Activated T-helper 1 cell treated with anti-CD3 and anti-CD28 coated beads, Interleukin-12 subunit alpha, Interleukin-12 subunit beta, Interleukin-2, Interleukin-4 antibody, amounts not matched to agents 30 ng/mL and 10 ng/mL and 1 ng/mL, durations not matched to agents 14 hours and 24 hours and 36 hours (primary cell): ENCODE measurements at places on chromosomes 5 and 9. TPM values are rescaled to one million over a fixed set of nuclear protein-coding genes. Genes with fewer than 3 reads are reported as not detected.
A peak's percentile ranks its signal among the peaks of the same experiment; 100 is the strongest.

SPATA31A3 gene
- total RNA-seq = not detected in 2 replicates

SLC25A2 gene
- 0.20 and 0.57 TPM in 2 replicates for total RNA-seq

GDNF gene
- 0.36 and 0.44 TPM in 2 replicates for total RNA-seq

SPDL1 gene
- 34.1 and 41.0 TPM in 2 replicates for total RNA-seq

NAIP gene
- total RNA-seq = 7.8 and 8.2 TPM in 2 replicates

PROB1 gene
- 9.1 and 9.3 TPM in 2 replicates for total RNA-seq

FLT4 gene
- 0.86 and 1.8 TPM in 2 replicates for total RNA-seq

ANKRD34B gene
- not detected in 2 replicates for total RNA-seq

UBTD2 gene
- total RNA-seq = 5.0 and 6.1 TPM in 2 replicates

FOXD1 gene
- total RNA-seq = 0.13 and 0.15 TPM in 2 replicates

DNA sequence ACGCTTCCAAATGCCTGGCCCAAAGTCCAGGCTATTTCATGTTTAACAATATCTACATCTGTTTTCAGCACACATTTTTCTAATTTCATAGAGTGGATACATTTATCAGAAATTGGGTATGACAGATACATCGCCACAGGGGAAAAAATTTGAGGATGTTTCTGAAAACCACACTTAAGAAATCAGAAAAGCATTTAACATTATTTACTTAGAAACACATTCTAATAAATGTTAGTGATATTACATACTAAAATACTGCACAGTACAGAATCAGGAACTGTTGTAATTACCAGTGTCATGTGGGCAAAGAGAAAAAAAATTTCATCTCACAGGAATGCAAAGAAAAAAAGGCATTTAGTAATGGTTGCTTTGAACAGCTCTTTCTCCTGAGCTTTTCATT lies 310.5 kb upstream of the KIF2A start:
- H3K27ac ChIP-seq = no peak overlapping the region
- no peaks in the 10 kb centered on the region for H3K27me3 ChIP-seq
- no peak overlapping the region for H3K4me3 ChIP-seq
- DNase-seq = no peak
- no peaks in the 10 kb centered on the region for H3K36me3 ChIP-seq
- H3K4me1 ChIP-seq = no peaks in the 10 kb centered on the region

DNA sequence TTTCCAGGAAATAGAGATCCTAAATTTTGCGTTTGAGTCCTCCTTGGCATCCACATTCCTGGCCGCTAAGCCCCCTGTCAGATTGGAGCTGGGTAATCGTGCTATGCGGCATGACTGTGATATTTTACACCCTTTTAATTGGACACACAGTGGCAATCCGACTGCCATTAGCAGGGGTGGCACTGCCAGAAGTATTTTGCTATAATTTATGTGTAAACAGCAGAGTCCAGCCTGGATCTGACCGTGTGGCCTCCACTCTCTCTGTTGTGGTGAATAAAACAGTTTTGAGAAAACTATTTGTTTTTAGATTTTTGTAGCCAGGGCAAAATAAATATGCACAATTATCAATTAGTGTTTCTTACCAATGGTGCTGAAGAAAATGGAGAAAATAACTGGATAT lies 281.0 kb upstream of the IRX2 start:
- no peaks in the 10 kb centered on the region for H3K27me3 ChIP-seq
- no peaks in the 10 kb centered on the region for H3K4me1 ChIP-seq
- no peaks in the 10 kb centered on the region for H3K36me3 ChIP-seq
- no peak overlapping the region for H3K27ac ChIP-seq

GRCh38 chr9:95341293-95341962 lies 23.9 kb upstream of the FANCC start:
- H3K4me1 ChIP-seq = peaks cover 11% of the 10 kb centered on the region
- H3K4me3 ChIP-seq = no peak overlapping the region
- no peaks in the 10 kb centered on the region for H3K27me3 ChIP-seq
- H3K27ac ChIP-seq = no peak overlapping the region
- H3K36me3 ChIP-seq = no peaks in the 10 kb centered on the region

GRCh38 chr9:135994501-135995192 lies 33.5 kb upstream of the UBAC1 start:
- no peaks in the 10 kb centered on the region for H3K36me3 ChIP-seq
- H3K27ac ChIP-seq = no peak overlapping the region
- DNase-seq = no peak
- no peak overlapping the region for H3K4me3 ChIP-seq
- no peaks in the 10 kb centered on the region for H3K27me3 ChIP-seq
- H3K4me1 ChIP-seq = no peaks in the 10 kb centered on the region

DNA sequence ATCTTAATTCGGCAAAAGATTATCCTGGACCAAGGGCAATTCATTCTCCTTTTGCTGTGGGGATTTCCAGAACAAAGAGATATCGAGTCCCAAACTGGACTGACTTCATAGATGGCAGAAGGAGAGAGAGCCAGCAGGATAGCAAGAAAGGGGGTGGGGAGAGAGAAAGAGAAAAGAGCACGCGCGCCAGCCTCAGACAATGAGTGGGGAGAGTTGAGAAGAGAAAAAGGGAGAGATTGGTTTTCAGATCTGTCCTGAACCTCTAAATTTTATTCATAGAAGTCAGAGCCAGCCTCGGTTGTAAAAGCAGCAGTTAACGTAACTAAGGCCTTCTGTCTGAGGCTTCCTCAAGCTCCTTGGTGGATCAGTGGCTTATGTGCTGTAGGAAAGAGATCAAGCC lies 55.3 kb upstream of the ALDH1B1 start:
- H3K4me3 ChIP-seq = no peak overlapping the region
- DNase-seq = no peak
- H3K27ac ChIP-seq = no peak overlapping the region
- H3K4me1 ChIP-seq = peaks cover 6% of the 10 kb centered on the region
- no peaks in the 10 kb centered on the region for H3K36me3 ChIP-seq

DNA sequence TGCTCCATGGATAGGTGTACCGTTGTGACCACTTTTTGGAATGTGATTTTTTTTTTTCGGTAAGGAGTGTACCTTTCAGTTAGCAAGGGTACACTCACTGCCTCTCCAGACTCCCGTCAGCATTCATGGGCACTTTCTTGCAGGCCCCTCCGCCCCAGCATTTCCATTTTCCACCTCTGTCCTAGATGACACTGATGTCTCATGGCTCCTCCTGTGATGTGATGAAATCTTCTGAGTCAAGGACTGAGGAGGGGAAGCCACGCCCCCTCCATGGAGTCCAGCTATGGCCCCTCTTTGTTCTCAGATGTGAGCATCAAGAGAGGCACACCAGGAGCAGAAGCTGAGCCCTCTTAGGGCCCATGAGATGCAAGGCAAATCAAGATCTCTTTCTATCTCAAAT lies 61.8 kb downstream of the CTSL start:
- no peaks in the 10 kb centered on the region for H3K36me3 ChIP-seq
- no peak overlapping the region for H3K27ac ChIP-seq
- no peak overlapping the region for H3K4me3 ChIP-seq
- no peaks in the 10 kb centered on the region for H3K27me3 ChIP-seq
- H3K4me1 ChIP-seq = peaks cover 7% of the 10 kb centered on the region
- no peak for DNase-seq

- H3K27ac ChIP-seq = no peak overlapping the region
- no peak overlapping the region for H3K4me3 ChIP-seq
- H3K4me1 ChIP-seq = peaks cover 6% of the 10 kb centered on the region
- H3K27me3 ChIP-seq = peaks cover 27% of the 10 kb centered on the region
- no peak for DNase-seq
Observed at GRCh38 chr5:96616801-96617200, 45.4 kb upstream of the CAST start.

- no peak for DNase-seq
- H3K27me3 ChIP-seq = peaks cover 19% of the 10 kb centered on the region
- H3K4me3 ChIP-seq = no peak overlapping the region
- peaks cover 11% of the 10 kb centered on the region for H3K4me1 ChIP-seq
- H3K36me3 ChIP-seq = no peaks in the 10 kb centered on the region
Observed at GRCh38 chr5:170389550-170389892, 354 bp upstream of the KCNMB1 start.

- H3K36me3 ChIP-seq = no peaks in the 10 kb centered on the region
- no peak for DNase-seq
- no peaks in the 10 kb centered on the region for H3K27me3 ChIP-seq
- no peaks in the 10 kb centered on the region for H3K4me1 ChIP-seq
- no peak overlapping the region for H3K27ac ChIP-seq
- H3K4me3 ChIP-seq = no peak overlapping the region
Observed at GRCh38 chr9:111502506-111502905, 18.3 kb upstream of the ECPAS start.

DNA sequence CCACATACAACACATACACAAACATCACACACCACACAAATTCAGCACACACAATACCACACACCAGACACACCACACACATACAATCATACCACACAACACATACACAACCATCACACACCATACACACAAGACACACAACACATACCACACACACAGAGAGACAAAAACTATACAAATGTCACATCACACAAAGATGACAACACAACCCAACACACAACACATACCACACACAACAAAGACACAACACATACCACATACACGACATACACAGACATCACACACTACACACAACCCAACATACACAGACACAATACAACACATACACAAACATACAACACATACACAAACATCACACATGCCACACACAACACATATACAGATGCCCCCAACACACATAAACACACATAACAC lies 44.8 kb downstream of the ROR2 start:
- no peak for DNase-seq
- H3K4me3 ChIP-seq = no peak overlapping the region
- no peaks in the 10 kb centered on the region for H3K36me3 ChIP-seq
- H3K4me1 ChIP-seq = peaks cover 48% of the 10 kb centered on the region
- no peak overlapping the region for H3K27ac ChIP-seq

DNA sequence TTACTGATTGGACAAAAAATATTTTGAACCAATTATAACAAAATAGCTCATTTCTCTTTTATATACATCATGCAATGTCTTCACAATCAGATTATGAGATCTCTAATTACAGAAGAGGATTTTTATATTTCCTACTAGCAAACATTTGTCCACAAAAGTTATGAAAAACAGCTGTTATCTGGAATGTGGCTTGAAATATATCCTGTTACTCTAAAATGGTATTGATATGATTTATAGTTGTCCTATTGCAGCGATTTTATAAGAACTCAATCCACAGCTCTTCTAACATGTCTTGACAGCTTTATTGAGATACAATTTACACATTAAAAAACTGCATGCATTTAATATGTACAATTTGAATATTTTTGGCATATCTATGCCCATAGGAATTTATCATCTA lies 779.9 kb upstream of the ACO1 start:
- H3K4me3 ChIP-seq = no peak overlapping the region
- H3K36me3 ChIP-seq = no peaks in the 10 kb centered on the region
- no peak overlapping the region for H3K27ac ChIP-seq
- H3K4me1 ChIP-seq = no peaks in the 10 kb centered on the region

DNA sequence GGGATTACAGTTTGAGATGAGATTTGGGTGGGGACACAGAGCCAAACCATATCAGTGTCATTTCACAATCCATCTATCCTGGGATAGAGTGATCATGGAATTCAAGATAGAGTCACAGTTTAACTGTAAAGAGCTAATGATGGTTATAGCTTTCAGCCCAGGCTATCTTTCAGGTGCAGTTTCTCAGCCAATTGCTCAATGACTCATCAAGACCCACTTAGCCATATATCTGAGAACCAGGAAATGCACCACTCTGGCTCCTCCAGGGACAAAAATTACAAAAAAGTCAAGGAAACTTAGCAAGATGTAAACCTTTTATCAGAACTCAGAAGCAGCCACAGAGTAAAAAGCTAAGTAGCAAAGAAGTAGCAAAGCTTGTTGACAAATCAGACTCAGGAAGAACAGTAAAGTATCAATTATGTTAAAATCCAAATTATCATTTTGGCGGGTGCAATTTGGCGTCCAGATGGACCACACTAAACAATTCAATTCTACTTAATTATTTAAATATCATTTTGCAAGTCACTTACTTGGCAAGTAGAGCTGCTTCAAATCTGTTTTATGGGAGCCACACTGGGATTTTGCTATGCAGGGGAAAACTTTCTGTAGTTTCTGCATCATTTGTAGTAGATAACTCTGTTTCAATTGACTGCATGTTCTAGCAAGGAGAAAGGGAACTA lies 169.4 kb downstream of the TLE1 start:
- H3K36me3 ChIP-seq = no peaks in the 10 kb centered on the region
- H3K27ac ChIP-seq = no peak overlapping the region

- peaks cover 21% of the 10 kb centered on the region for H3K36me3 ChIP-seq
- peaks cover 32% of the 10 kb centered on the region for H3K4me1 ChIP-seq
- no peaks in the 10 kb centered on the region for H3K27me3 ChIP-seq
- DNase-seq = no peak
- H3K4me3 ChIP-seq = no peak overlapping the region
Observed at GRCh38 chr9:6921315-6921714, 163.5 kb downstream of the KDM4C start.

- DNase-seq = no peak
- H3K4me3 ChIP-seq = no peak overlapping the region
- peak overlapping the region; percentile 23 for H3K27ac ChIP-seq
- no peaks in the 10 kb centered on the region for H3K27me3 ChIP-seq
Observed at GRCh38 chr5:134540747-134541733, 15.6 kb downstream of the JADE2 start.

DNA sequence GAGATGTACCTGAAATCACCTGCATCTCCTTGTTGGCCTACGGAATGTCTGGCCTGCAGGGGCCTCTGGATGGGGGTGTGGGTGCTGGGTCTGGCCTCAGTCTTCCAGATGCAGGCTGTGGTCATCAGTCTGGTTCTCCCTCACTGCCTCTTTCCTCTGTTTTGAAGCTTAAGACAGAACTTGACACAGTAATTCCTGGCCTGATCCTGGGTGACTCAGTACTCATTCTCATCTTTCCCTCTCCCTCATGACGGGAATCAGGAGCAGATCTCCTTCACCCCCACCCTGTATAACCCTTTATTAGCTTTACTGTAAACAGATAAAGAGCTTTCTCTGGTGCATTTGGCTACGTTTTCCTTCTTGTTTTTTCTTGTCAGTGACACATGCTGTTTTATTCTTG lies 89.3 kb upstream of the ADAMTS16 start:
- H3K27ac ChIP-seq = no peak overlapping the region
- no peaks in the 10 kb centered on the region for H3K27me3 ChIP-seq
- DNase-seq = no peak
- H3K4me3 ChIP-seq = no peak overlapping the region
- no peaks in the 10 kb centered on the region for H3K36me3 ChIP-seq

GRCh38 chr5:127216143-127216542 lies 74.5 kb upstream of the MEGF10 start:
- DNase-seq = no peak
- peaks cover 2% of the 10 kb centered on the region for H3K27me3 ChIP-seq
- no peaks in the 10 kb centered on the region for H3K36me3 ChIP-seq
- H3K4me3 ChIP-seq = no peak overlapping the region
- H3K27ac ChIP-seq = no peak overlapping the region

DNA sequence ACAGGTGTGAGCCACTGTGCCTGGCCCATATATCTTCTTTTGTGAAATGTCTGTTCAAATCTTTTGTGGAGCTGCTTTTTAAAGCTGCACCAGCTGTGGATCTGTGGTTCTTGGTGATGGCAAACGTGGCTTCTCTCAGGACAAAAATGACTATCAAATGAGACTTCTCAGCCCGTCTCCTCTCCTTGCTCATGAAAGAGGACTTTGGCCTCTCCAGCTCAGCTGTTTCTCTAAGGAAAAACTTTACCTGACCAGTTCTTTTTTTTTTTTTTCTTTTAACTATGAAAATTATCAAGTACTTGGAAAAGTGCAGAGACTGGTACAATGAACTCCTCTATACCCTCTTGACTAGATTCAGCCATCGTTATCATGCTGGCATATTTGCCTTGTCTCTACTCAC lies 44.8 kb downstream of the RALGPS1 start:
- H3K27ac ChIP-seq = no peak overlapping the region
- peaks cover 28% of the 10 kb centered on the region for H3K27me3 ChIP-seq
- no peaks in the 10 kb centered on the region for H3K36me3 ChIP-seq
- no peaks in the 10 kb centered on the region for H3K4me1 ChIP-seq
